ENCODE measurements at places on chromosomes 1 and 21.

GRCh38 chr1:221795380-221795779, 53.5 kb upstream of the DUSP10 start:
- DNase-seq, result no peak

DNA sequence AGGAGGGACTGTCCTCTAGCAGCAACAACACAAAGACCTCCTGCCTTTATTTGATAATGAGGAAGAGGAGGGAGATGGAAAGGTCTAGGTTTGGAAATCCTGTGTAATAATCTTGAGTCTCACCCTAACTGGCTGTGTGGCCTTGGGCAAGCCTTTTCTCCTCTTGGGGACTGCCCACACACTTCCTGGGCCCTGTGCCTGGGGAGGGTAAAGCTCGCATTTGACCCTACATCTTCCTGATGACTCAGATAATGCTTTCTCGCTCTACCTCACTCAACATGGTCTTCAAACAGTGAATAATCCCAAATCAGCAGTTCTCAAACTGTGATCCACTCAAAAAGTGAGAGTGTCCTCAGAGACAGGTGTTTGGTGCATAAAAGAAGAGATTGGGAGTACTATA, 81.2 kb downstream of the VWA5B1 start:
- DNase-seq, result no peak

DNA sequence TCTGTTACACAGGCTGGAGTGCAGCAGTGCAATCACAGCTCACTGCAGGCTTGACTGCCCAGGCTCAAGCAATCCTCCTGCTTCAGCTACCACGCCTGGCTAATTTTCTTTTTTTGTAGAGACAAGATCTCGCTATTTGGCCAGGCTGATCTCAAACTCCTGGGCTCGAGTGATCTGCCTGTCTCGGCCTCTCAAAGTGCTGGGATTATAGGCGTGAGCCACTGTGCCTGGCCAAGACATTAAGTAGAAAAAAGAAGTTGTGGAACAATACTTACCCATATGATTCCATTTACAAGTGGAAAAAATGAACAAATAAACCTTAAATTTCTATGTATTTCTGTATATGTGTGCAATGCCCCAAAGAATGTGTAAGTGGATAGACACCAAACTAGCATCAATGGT, 30.3 kb upstream of the ID3 start:
- DNase-seq, result no peak

DNA sequence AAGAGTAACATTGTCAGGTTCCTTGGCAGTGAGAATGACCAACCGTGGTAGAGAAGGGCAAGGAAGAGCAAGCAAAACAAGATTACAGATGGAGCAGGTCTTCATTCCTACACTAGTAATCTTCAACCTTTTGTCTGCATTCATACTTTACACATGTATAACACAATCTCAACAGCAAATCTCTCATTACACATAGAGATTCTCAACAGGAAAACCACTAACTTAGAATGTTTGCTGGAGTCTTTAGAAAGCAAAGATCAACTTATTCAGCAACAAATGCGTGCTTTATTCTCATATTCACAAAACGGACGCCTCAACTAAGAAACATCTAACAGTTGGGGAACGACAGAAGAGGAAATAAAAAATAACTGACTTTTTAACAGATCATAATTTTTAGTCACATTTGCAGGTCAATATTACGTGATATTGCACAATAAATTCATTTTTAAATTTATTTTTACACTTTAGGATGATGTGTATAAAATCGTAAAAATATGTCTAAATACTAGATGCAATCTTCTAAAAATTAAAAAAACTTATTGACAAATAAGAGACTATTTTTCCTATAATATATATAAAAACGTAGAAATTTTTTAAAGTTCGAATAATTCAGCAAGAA, 82.9 kb downstream of the ARID4B start:
- DNase-seq, result no peak

DNA sequence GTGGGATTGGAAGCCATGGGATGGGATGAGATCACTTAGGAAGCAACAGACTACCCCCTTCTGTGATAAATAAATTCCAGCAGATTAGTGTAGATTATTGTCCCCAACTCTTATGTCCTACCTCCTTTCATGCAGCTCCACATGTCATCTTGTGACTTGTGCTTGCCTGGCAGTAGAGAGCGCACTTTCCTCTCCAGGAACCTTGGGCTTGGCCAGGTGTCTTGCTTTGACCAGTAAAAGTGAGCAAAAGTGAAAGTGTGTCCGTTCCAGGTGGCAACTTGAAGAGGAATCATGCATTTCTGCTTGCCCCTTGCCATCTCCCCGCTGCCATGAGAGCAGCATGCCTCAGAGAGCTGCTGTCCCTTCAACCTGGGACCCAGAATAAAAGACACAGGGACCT, 122.9 kb upstream of the ERG start:
- peak; percentile 2 for DNase-seq

DNA sequence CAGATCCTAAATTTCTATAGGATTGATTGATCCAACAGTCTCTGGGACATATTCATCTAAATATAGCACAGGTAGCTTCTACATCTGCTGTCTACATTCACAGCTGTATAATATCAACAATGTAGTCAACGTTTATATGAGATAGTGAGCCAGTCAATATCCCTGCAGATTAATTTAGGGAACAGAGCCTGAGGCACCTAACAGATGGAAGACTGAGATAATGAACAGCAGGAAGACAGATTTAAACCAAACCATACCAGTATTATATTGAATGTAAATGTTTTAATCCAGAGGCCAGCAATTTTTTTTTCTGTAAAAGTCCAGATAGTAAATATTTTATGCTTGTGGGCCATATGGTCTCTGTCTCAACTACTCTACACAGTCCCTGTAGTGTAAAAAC, 2072.4 kb downstream of the MRPL39 start:
- DNase-seq, result no peak

- DNase-seq, result no peak
Measured at GRCh38 chr1:51851882-51852396, 26.6 kb downstream of the NRDC start.

DNA sequence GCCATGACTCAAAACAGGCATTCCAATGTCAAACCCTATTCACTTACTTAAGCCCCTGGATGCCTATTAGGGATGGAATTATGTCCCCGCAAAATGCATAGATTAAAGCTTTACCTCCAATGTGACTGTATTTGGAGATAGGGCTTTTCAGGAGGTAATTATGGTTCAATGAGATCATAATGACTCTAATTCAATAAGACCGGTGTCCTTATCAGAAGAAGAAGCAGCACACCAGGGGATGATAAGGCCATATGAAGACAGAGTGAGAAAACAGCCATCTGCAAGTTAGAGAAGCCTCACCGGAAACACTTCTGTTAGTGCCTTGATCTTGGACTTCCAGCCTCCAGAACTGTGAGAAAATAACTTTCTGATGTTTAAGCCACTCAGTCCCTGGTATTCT, 1131.8 kb upstream of the TMPRSS15 start:
- DNase-seq, result no peak

GRCh38 chr1:22627331-22627730, 9.1 kb upstream of the C1QA start:
- DNase-seq, result no peak

GRCh38 chr1:185158800-185159199, 1.8 kb downstream of the SWT1 start:
- DNase-seq, result no peak

- DNase-seq, result no peak
Measured at GRCh38 chr21:45102391-45102932, 28.1 kb downstream of the ADARB1 start.

Data from HepG2 (cell line).